Hindlimb muscle (tissue), 1 donor: ENCODE measurements at places on chromosomes 5 and 9.

- no peak for DNase-seq
These were observed 8.8 kb upstream of the PGGT1B start for GRCh38 chr5:115271295-115272050.

GRCh38 chr9:69622676-69623075 is 49.5 kb downstream of the APBA1 start:
- DNase-seq = no peak

GRCh38 chr5:10969684-10970180 is 208.7 kb upstream of the DAP start:
- no peak for DNase-seq

- DNase-seq = no peak
These were observed 385.3 kb downstream of the BNC2 start for GRCh38 chr9:16485160-16485559.

GRCh38 chr9:6355728-6356127 is 27.6 kb downstream of the TPD52L3 start:
- no peak for DNase-seq

DNA sequence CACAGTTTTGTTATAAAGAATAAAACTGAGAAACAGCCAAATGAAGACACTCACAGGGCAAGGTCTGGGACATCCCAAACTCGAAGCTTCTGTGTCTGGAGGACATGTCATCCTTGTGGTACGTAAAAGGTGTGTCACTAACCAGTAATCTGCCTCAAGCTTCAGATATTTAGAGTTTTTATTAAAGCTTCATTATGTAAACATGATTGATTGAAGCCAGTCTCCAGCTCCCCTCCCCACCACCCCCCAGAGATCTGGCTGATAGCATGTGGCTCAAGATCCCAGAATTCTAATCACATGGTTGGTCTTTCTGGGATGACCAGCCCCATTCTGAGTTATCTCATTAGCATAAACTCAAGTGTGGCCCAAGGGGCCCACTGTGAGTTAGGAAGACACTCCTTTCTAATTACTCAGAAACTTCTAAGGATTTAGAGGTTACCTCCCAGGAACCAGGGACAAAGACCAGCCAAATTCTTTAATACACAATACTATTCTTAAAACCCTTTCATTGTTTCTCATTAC is 31.4 kb upstream of the ERAP1 start:
- DNase-seq = no peak

- no peak for DNase-seq
These were observed 141.7 kb downstream of the BARX1 start for GRCh38 chr9:93813221-93814076.

- no peak for DNase-seq
These were observed 225.7 kb downstream of the TLR4 start for GRCh38 chr9:117929868-117930267.

DNA sequence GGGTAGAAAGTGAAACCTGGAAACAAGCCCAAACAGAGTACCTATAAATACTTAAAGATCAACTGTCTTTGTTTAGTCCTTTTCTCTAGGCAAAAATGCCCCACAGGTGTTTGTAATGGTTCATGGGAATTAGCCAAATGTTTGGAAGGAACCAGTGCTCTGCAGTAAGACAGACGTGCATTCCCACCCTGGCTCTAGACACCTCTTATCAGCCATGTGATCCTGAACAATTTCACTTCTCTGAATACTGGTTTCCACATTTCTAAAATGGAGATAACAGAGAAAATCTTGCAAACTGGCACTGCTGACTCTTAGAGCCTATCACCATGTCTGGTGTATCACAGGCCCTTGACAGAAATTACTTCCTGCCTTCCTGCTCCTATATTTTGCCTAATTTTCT is 30.0 kb downstream of the GLIS3 start:
- no peak for DNase-seq

DNA sequence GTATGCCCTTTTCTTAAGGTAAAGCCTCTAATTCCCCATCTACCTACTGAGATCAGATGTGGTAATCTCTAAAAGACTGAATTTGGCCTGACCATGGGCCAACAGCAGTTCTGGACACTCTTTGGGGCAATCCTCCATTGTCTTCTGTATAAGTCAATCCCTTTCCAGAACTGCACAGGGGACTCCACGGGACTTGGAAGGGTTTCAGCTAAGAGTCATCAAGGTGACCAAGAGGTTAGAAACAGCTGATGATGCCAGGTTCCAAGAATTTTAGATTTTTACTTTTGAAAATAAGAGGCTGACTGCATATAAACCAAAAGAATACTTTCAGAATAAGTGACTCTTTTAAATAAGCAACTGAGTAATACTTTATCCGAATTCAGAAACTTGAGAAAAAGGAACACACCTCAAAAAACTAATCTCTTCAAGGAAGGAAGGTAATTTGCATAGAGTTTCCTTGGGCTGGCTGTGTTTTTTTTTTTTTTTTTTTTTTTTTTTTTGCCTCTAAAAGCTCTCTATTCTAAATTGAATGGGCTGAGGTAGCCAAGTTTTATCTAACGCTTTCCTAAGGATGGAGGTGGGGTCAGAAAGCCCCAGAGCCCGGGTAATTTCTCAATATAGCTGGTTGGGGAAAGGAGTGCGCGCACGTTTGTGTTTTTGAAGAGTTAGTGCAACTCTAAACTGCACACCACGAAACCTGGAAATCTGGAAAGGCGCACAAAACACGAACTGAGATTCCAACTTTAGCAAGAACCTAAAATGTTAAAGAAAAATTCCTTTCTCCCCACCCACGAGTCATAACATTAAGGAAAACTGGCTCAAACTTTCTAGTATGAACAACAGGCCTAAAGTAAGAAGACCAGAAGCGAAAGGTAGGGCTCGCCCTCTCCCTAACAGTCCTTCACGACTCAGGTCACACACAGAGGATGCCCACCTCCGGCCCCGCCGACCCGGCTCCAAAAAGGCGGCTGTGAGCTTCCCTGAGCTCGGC is 1.3 kb downstream of the VCP start:
- DNase-seq = no peak

- no peak for DNase-seq
These were observed 182.3 kb downstream of the CFAP90 start for GRCh38 chr5:7668627-7669026.

DNA sequence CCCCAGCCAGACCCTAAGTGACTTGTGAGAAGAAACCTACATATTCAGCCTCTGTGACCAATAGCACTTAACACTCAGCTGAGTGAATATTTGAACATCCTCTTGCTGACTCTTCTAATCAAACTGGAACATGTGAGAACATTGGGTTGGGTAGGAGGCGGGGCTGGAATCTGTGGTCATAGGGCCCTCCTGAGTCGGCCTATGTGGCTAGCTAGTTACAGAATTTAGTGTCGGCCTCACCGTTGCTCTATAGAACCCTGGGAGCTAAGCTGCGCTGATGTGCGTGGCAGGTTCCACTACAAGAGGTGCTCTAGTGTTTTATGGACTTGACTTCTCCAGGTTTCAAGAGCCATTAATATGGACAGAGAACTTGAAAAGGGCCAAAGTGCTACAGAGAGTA is 138.8 kb downstream of the DROSHA start:
- DNase-seq = no peak

DNA sequence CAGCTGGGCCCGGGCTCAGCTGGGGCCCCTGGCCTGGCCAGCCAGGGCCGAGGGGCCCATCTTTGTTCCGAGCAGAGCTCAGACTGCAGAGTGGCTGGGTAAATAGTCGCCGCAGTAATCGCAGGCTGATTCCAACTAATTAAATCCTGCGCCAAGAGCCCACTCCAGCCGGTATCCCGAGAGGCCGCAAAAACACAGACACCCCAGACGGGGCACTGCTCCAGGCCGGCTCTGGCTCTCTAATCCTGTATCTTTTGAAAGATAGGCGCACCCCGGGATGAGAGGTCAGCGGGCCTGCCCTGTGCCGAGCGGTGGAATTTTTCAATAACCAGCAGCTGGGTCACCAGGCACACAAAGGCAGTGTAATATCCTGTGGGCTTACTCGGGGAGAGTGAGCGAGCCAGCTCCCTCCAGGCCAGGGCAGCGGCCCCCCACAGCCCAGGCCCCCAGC is 57.7 kb downstream of the LMX1B start:
- no peak for DNase-seq

GRCh38 chr9:88890546-88890945 is 100.7 kb upstream of the S1PR3 start:
- no peak for DNase-seq

- no peak for DNase-seq
These were observed 20.7 kb upstream of the IL17B start for GRCh38 chr5:149399775-149400174.

DNA sequence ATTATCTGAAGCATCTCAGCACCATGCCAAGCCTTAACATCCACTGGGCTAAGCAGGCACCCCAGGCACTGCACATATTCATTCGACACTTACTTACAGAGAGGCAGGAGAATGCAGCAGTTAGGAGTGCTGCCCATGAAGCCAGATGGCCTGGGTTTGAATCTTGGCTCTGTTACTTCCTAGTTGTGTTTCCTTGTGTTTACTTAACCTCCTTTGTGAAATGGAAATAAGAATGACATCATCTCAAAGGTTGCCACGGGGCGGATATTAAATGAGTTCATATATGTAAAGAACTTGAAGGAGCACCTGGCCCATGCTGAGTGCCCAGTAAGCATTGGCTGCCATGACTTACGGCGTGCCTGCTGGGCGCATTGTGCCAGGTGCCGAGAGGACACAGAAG is 565.2 kb downstream of the CDK5RAP2 start:
- DNase-seq = no peak
